Liver (tissue), 10 donors: ENCODE measurements at places on chromosomes 7 and 10.

- DNase-seq = no peak
Measured at GRCh38 chr7:155521743-155522398, 24.5 kb downstream of the CNPY1 start.

DNA sequence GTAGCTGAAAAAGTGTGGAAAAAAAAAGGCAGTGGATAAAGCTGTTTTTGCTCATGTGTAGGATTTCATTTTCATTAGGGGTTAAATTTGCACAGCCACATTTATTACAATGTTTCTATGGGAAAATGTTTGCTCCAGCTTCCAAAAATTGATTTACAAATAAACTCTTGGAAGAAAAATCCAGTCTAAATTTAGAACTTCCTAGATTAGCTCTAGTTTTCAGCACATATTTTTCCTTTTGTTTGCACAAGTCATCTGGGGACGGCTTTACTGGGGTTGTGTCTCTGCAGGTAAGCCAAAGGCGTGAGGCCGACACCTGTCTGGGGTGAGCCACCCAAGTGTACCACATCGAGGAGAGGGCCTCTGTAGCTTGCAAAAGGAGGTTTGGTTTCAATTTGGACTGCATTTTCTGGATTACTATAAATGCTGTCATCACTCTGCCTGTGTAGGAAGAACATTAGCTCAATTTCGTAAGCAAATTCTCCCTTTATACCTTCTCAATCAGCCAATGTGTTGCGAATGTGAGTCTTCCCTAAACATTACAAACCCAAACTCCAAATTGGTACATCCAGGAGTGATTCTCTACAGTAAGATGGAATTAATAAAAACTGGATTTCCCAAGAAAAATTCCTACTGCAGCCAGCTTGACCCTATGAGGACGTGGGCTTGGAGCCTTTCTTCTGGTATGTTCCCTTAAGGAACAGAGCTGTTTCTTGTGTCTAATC, 89.5 kb upstream of the ZNF438 start:
- DNase-seq = no peak

GRCh38 chr10:113007821-113008220, 57.8 kb downstream of the TCF7L2 start:
- no peak for DNase-seq

DNA sequence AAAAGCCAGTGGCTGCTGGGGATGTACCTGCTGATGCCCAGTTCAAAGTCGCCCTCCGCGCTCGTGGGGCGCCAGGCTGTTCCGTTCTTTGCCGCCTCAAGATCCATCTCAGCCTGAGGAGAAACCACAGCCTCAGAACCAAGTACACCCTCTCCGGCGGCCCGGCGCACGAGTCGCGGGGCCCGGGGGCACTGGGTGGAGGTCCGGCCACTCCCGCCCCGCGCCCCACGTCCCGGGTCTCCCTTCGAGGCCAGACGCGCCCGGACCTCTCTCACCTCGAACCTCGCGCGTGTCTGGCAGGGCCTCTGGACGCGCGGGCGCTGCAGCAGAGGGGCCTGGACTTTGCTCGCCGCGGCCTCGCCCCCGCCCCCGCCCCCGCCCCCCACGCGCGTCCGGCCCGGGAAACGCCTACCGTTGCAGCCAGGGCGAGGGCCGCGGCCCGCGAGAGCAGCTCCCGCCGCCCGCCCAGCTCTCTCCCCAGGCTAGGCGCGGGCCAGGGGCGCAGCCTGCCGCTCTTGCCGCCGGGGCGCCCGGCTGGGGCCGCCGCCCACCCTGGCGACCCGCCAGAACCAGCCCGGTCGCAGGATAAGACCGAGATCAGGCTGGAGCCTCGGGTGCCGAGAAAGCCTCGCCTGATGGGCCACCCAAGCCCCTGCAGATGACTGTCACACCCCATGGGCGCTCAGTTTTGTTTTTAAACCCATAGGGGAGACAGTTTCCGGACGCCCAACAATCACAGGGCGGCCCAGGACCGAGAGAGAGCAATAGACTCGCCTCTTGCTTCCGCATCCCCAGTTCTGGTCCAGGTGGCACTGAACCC, at the start of gene ABCB4:
TSS of gene ABCB4 (minus strand) at position 322 of the 820 bp plus-strand sequence. CDS start at position 107, 215 bp downstream.
- peak; percentile 57 for DNase-seq

DNA sequence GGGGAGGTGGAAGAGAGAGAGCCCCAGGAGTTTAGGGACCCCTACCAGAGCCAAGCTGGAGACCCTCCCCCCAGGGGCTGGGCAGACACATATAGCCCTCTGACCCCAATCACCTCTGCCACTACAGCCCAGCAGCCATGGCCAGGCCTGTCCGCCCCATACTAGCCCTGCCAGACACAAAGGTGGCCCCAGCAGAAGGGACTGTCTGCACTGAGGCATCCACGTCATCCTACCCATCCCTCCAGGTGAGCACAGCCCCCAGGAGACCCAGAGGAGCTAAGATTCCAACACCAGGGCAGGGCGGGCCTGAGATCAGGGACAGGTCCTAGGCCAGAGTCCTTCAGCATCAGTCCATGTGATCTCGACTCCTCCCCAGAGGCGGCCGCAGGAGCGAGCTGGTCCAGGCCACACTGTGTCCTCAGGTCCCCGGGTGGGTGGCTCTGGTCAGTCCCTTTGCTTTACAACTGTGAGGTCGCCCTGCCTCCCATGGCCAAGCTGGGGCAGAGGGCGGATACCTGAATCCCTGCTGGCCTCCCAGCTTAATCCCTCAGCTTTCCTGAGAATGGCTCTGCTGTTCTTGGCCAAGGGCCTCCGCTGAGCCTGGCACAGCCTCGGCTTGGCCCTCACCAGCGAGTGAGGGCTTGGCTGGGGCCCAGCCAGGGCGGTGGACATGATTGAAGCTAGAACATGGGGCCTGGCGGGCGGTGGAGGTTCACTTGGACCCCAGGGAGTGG, 14.3 kb upstream of the ELN start:
- no peak for DNase-seq

DNA sequence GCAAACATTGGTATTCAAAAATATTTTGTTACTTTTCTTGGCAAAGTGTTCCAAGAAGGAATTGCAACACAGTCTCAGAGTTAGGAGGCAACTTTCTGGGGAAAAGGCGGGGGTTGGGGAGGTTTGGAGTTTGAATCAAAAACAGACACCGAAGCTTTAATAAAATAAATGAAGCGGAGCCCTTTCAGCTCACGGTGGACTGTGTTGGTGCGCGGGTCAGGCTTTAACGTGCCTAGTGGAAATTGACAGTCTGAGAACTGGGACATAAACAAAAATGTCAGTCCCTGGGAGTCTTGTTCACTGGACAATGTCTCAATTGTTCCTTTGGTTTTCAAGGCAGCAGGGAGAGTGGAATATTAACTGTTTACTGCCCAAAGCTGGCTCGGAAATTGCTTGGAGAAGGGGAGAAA, 109.3 kb downstream of the TCF7L2 start:
- no peak for DNase-seq

DNA sequence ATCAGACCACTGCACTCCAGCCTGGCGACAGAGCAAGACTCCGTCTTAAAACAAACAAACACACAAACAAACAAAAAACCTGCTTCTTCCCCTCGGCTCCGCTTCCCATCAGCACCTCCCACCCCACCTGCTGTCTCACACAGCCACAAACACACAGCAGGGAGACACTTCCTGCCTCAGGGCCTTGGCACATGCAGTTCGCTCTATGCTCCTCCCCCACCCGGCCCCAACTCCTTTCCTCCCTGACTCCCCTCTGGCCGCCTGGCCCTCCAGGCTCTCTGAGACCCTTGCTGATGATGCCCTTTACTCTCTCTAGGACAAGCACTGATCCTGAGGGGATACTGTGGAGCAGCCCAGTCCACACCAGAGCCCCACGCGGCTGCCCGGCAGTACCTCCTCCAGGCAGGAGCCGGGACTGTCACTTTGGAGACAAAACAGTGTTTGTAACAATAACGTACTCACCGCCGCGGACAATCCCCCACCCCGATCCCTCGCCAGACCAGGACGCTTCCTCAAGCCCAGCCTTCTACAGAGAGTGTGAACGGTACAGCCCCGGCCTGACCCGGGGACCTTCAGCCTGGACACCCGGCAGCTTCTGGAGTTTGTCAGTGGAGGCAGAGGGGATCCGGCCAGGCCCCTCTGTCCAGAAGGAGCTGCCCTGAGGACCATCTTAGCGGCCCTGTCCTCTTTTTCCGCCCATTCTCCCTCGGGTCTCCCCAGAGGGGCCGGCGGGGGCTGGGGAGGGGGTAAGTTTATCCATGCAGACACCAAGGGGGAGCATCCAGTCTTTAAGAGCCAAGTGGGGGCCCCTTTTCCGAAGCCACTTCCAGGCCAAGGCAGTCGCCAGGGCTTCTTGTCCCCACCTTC, 50.0 kb upstream of the GTF2IRD1 start:
- no peak for DNase-seq

GRCh38 chr10:113518816-113519591, 33.8 kb upstream of the HABP2 start:
- DNase-seq = no peak

DNA sequence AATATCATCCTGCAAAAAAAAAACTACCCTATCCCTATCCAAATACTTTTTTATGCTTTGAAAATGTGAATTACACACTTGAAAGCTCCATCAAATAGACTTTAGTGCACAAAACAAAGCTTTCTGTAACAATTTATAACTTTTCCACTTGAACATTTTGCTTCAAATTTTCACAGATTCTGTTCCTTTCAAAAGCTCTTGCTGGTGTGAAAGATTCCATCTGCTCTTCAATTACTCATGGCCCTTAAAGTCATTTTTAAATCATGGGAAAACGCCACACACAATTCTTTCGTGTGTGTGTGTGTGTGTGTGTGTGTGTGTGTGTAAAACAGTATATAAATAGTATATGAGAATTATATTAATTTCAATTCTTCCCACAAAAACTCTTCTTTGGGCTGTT, 167.5 kb downstream of the PRPF18 start:
- DNase-seq = no peak
